NCI-H345 (cell line): ENCODE measurements at places on chromosomes 3 and 15.

DNA sequence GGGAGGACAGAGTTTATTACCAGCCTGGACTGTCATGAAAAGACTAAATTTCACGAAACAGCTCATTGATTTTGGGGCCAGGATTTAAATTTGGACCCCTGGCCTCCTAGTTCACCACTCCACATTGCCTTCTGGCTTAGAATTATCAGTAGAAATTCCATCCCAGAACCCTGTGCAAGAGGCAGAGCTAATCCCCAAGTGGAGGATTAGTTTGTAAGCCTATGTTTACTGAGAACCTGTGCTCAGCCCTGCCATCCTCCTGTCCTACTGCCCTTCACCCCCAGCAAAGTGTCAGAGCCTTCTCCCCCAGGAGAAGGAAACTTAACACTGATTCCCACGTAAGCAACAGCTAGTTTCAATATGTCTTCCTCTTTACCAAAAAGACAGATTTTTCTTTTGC lies 99.4 kb downstream of the SST start:
- no peak for DNase-seq

DNA sequence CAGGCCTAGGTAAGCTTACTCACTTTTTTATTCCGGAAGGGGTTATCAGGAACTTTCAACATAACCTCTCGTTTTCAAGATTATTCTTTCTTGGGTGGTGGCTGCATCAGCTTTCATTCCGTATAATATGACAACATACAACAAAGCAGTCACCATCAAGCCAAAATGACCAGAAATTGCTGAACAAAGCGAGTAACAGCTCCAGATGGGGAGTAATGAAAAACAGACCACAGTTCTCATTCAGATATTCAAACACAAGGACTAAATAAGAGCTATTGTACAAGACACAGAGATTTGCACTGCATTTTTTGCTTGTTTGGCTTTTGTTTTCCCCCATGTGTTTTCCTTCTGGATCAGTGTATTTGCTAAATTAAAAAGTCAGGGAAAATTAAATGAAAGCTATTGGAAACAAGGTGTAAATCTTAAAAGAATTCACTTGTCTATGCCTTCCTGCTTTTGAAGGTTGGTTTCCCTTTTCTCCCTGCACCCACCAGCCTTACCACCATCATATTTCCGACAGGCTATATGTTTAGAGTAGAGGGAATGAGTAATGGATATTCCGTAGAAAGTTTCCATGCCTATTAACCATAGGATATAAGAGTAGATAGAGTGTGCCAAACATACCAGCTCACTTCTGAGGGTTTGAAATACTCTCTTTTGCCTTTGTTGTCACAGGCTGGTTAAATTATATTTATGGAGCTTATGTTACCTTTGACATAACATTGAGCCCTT lies 213.6 kb downstream of the RBMS3 start:
- DNase-seq = no peak

GRCh38 chr3:134985864-134986715 lies 191.0 kb downstream of the EPHB1 start:
- DNase-seq = no peak

DNA sequence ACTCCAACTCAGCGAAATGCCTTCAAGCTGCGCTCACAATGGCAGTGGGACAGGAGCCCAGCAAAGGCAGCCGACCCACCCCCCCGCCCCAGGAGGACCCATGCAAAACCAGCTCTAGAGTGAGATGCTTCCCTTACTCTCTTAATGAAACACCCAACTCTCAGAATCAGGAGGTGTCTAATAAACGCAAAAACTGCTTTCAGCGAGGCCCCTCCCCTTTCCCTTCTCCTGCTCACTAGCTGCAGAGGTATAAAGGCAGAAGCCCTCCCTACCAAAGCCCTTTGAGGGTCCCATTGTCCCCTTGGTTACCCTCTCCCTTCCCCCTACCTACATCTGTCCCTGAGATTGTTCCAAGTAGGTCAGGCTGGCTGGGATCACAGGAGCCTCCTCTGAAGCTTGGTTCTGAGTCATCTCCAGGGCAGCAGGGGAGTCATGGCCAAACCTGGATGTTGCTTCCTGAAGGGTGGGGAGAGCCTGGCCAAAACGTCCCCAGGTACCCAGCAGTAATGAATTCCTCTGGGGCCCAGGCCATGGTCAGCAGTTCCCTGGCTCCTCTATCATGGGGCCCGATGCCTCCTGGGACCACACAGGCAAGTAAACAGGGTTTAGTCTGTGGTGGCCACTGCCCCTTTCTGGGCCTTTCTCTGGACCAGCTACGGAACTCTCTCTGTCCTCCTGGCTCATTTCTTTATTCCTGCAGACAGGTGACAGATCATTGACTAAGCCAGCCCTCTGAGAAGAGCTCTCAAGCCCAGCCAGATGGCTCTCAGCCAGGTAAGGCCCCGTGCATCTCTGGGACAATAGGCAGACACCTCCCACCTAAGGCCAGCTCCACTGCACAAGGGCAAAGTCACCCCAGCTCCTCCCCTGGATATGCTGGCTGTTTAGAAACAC lies 8.6 kb downstream of the KLHL25 start:
- DNase-seq = peak; percentile 91

- no peak for DNase-seq
Measured at GRCh38 chr15:77612958-77613601, 19.6 kb downstream of the LINGO1 start.

GRCh38 chr3:130709671-130710070 lies 37.0 kb downstream of the PIK3R4 start:
- DNase-seq = no peak

- DNase-seq = peak; percentile 20
Measured at GRCh38 chr3:3200632-3201212, 21.2 kb upstream of the CRBN start.

DNA sequence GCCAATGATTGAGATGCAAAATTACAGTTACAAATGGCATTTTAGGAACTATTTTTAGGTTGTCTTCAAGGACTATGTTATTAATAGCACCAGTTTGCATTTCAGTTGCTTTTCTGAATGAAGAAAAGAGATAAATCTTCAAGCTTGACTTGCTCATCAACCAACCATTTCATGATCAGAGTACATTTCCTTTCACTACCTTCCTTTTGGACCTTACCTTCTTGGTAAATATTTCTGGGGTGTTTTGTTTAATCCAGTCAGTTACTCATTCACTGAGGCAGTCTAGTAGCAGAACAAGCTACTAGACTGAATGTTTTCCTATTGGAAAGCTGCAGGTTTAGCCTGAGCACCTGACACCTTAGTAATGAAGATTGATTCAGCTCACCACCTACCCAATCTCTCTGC lies 8.2 kb downstream of the SLC27A2 start:
- DNase-seq = no peak

DNA sequence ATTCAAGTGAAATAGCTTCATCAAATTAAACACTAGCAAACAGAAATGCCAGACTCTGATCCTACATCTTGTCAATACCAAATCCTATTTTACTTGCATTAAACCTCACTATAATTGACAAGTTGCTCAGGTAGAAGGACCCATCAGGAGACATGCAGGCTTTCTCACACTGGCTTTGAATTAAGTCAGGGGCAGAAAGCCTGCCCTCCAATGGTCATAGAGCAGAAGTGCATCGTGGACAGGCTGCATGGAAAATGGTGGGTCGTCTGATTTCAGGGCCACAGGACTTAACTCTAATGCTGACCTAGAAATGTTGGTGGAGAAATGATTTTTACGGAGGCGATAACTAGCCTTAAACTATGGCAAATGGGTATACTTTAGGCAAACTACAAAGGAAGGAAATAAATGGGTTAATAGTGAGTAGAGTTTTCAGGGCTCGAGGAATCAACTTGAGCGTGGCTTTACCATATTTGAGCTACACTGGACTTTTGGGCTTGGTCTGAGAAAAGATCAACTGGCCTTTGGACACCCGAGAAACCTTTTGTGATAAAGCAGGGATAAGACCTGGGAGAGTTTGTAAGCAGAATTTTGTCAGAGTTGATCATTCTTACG lies 283.9 kb downstream of the GRM7 start:
- no peak for DNase-seq

DNA sequence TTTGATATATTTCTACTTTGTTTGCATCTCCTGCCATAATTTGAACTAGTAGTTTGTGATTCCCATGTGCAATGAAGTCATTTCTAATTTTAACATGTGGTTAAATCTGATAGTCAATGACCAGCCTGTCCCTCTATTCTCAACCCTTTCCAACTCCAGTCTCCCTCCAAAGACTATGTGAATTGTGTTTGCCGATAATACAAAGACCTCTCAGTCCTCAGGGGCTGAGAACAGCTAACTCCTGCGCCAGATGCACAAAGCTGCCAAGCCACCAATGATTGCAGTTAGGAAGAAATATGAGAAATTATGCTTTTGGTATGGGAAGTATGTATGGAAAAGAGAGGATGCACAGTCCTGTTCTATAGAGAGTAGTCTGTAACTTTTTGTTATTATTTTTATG lies 54.0 kb downstream of the KCNH8 start:
- no peak for DNase-seq

GRCh38 chr3:28328188-28329151 lies 20.1 kb upstream of the ZCWPW2 start:
- peak; percentile 6 for DNase-seq

- peak; percentile 43 for DNase-seq
Measured at GRCh38 chr3:157532529-157533297, 29.5 kb upstream of the VEPH1 start.

DNA sequence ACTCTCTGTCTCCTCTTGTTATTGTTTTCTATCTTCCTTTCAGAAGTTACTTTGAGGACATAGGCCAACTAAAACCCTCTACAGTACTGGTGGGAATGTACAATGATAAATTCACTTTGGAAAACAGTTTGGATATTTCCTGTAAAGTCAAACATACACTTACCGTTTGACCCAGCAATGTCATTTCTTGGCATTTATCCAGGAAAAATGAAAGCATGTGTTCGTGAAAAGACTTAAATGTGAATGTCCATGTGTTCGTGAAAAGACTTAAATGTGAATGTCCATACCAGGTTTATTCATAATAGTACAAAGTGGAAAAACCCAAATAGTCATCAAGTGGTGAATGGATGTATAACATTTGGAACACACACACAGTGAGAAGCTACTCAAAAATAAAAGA lies 361.5 kb upstream of the DPH6 start:
- DNase-seq = no peak

GRCh38 chr15:64630396-64631107 lies 144.8 kb downstream of the RBPMS2 start:
- no peak for DNase-seq

DNA sequence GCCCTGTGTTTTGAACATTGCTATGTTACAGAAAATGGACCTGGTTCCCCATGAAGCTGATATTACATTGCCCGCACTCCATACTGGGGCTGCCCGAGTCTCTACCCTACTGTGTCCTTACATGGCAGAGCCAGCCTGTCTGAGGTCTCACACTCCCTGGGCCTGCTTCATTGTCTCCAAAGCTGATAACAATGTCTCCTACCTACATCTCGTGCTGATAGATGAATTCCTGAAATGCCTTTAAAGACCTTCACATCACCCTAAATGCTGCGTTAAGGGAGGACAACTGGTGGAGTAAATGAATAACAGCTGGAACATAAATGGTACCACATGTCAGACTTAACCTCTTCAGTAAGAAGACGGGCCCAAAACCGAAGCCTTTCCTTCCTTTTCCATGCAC lies 62.9 kb upstream of the PTX3 start:
- DNase-seq = no peak

DNA sequence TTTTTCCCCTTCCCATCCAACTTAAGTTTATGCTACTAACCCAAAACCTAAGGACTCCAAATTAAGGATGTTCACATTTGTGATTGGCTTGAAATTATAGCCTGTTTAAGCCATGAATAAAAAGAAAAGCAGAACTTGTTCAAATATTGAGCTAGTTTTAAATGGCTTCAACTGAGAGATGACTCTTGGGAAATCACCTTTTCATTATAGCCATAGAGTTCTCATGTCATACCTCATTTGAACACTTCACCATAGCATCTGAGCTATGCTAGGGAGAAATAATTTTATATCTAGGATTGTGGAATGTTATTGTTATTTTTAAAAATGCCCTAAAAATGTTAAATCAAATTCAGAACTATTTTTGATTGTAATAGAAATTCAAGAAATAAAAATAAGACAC lies 409.2 kb upstream of the RARB start:
- no peak for DNase-seq

- DNase-seq = no peak
Measured at GRCh38 chr15:39582286-39582976, 1.6 kb downstream of the THBS1 start.

GRCh38 chr3:88528494-88528893 lies 378.7 kb downstream of the C3orf38 start:
- no peak for DNase-seq

DNA sequence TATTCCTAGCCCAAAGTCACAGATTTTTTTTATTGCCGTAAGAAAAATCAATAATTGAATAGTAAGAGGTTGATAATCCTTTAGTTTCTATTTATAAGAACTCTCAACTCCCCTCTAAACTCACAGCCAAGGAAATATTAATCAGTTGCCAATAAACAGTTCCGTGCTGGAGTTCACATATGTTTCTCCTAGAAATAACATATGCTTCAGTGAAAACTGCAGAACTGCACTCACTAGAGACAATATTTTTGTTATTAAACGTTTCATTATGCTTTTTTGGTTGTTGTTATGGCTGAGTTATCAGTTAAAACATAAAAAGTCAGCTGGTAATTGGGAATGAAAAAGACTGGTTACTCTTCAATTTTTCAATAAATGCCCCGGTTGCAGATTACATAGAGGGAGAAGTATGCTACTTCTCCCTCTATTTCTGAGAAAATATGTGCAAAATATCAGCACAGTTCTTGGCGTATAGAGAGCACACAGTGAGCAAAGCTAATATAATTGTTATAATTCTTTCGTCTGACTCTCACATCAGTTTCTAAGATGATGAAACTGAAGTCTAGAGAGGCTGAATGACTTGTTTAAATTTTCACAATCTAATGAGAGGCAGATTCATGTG lies 781.2 kb upstream of the GRM7 start:
- no peak for DNase-seq

DNA sequence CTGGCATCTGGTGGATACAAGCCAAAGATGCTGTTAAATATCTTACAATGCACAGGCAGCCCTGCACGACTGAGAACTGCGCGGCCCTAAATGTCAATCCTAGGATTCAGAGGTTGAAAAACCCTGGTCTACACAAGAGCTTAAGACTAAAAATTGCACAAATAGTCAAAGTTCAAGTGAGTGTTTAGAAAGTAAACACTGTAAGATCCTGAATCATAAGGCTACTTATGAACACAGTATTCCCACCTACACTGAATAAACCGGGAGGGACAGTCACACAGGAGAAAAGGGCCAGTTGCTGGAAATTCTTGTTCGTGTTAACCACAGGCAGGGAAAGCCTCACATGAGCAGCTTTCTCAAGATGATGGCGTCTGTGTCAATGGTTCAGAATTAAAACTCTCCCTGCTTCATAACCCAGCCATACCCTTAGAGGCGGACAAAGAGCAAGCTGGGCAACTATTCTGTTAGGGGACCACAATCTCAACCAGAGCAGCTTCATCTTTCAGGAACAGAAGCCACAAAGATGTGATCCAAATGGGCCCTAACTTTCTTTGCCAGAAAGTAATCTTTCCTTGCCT lies 37.7 kb downstream of the LRIG1 start:
- no peak for DNase-seq

- DNase-seq = no peak
Measured at GRCh38 chr3:170078620-170079281, 41.0 kb downstream of the GPR160 start.
